NCI-H524 treated with DMSO at 0.1 percent for 48 hours (cell line): ENCODE measurements at places on chromosomes 5 and 9.

- no peak for DNase-seq
Observed at GRCh38 chr5:108801776-108802175, 54.1 kb downstream of the FER start.

DNA sequence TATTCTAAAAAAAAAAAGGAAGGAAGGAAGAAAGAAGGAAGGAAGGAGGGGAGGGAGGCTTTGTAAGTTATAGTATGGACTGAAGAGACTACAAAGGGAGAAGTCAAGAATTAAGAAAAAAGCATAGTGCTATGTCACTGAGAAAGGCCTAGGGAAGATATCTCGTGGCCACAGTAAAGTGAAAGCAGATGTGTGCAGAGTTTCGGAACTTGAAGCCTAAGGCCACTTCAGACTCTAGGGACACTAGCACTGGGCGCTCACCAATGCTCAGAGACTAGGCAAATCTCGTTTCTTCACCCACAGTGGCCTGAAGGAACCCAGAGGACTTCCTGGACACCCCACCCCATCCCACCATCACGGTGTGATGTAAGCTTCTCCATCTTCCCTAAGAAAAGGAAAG lies 181.4 kb upstream of the TRPM3 start:
- DNase-seq = no peak

DNA sequence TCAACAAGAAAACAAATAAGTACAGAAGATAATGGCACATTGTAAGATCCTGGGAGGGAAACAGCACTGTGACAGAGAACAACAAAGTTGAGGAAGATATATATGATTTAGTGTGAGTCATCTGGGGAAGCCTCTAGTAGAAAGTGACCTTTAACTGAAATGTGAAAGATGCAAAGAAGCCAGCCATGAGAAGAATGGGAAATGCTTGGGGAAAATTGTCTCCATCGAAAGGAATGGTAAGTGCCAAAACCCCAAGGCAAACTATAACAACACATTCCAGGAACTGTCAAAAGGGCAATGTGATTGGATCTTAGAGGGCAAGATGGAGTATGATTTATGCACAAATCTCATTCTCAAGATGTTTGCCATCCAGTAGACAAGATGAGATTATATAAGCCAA lies 537.8 kb upstream of the BRINP1 start:
- DNase-seq = no peak

DNA sequence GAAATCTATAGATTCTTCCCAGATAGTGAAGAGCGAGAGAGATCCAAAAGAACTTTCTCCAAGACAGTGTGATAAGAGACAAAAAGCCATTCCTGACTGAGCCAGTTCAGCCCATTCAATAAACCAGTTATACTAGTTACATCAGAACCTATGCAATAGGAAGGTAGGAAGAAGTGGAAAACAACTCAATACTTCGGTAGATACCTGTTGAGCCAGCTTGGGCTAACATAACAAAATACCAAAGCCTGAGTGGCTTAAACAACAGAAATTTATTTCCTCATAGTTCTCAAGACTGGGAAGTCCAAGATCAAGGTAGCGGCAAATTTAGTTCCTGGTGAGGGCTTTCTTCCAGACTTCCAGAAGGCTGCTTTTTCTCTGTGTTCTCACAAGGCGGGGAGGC lies 214.5 kb upstream of the GRAMD2B start:
- DNase-seq = no peak

DNA sequence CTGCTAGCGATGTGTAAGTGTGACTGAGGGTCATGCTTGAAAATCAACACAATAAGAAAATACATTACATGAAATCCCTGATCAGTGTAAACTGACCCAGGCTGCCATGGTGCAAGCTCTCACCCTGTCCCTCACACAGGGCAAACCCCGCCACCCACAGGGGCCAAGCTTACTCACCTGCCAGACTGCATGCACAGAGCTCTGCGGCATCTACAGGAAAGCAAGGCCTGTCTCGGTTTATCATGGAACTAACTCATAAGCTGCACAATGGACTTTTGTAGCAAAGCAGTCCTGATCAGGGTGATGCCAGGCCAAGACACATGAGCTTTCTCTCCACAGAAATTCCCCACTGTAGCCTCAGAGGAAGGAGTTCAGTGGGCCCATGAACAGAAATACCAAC lies 9.7 kb downstream of the IPPK start:
- no peak for DNase-seq

DNA sequence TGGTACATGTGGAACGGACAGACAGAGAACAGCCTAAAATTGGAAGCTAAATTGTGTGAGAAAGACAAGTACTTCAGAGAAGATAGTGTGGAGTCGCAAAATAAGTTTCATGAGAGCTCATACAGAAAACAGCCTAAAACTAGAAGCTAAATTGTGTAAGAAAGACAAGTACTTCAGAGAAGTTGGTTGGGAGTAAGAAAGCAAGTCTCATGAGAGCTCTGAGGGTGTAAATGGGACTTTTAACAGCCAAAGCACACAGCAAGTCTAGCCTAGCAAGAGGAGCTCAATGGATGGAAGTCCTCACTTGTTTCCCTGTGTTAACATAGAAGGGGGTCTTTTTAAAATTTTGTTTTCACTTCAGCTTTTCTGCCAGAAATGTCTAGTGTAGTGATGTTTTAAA lies 93.1 kb downstream of the STK32A start:
- DNase-seq = no peak

DNA sequence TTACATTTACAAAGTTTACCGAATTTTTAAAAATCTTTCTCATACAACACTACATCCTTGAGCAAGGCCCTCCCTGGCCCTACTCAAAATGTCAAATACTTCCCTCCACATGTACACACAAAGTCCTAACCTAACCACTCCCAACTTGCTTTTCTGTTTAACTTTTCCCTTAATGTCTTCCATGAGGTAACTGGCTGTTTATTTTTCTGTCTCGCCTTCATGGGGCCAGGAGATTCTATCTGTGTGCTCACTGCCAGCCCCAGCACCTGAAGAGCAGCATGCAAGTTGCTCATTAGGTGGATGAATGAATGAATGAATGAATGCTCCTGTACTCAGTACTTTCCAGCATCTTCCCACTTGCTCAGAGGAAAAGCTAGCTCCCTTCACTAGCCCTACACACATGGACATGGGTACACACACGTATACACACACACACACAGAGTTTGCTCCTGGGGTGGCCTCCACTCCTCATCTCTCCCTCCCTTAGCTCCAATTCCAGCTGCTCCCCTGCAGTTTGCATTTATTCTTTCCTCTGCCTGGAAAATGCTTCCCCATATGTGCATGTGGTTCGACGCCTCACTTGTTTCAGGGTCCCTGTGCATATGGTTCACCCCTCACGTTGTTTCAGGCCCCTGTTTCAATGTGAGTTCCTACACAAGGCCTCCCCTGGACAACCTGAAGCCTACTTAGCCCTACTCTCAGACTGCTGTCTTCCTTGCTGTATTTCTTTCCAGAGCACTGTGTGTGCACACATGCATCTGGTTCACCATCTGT lies 165.2 kb downstream of the ROR2 start:
- DNase-seq = no peak

DNA sequence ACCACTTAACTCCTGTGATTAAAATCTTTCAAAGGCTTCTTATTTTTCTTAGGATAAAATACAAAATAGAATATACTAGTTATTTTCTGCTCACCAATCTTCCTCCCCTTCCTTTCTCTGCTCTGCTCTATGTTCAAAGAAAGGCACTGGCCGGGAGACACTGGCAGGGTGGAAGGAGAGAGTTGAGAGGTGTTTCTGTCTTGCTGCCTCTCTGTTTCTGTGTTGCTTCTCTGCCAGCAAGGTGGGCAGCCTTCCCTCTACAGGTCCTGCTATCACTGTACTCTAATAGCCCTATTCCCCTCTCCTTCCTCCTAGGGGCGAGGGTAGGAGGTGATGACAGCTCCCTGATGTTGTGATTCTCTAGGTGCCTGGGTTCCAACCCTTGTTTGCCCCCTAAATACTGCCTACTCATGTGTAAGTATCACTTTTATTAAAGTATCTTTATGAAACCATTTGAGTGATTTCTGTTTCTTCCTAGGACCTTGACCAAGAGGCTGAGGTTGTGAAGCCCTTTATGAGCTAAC lies 515.1 kb downstream of the TLE4 start:
- DNase-seq = no peak

DNA sequence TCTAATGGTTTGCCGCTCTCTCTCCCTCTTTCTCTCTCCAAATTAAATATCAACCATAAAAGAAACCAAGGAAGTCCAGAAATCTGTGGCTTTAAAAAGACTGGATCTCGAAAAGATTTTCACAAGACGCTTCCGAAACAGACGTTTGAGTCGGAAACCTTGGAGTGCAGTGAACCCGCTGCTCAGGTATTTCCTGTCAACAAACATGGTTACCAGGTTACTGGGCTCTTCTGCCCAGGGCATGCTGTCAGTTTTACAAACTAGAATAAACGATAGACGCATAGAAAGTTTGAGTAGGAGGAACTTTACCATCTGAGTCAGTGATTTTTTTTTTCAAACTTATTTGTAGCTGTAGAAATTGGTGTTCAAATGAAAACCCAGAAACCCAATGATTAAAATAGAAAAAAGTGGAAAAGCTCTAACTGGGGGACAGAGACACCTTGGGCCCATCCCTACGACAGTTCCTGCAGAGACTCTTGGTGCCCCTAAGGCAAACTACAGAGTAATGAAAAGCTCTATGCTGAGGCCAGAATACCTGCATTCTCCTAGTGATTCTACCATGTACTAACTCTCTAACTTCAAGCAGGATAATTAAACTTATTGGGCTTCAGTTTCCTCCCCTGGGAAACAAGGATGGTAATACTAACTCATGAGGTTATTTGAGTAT lies 90.0 kb downstream of the DOCK8 start:
- no peak for DNase-seq

- DNase-seq = no peak
Observed at GRCh38 chr5:72248410-72248981, 71.5 kb downstream of the MRPS27 start.

DNA sequence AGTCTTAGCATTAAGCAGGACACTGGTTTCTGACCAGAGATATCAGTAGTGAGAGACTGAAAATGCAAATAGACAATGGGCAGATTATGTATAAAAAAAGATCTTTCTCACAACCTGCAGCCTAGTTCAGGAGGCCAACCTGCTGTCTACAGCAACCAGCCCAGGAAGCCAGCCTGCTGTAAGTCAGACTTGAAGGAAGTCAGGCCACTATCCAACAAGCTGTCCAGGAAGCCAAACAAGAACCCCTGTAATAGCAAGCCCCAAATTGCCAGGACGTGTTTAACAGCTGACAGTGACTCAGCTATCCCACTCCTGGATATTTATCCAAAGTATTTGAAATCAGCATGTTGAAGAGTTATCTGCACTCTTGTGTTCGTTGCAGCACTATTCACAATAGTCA lies 121.8 kb upstream of the SPIN1 start:
- no peak for DNase-seq

DNA sequence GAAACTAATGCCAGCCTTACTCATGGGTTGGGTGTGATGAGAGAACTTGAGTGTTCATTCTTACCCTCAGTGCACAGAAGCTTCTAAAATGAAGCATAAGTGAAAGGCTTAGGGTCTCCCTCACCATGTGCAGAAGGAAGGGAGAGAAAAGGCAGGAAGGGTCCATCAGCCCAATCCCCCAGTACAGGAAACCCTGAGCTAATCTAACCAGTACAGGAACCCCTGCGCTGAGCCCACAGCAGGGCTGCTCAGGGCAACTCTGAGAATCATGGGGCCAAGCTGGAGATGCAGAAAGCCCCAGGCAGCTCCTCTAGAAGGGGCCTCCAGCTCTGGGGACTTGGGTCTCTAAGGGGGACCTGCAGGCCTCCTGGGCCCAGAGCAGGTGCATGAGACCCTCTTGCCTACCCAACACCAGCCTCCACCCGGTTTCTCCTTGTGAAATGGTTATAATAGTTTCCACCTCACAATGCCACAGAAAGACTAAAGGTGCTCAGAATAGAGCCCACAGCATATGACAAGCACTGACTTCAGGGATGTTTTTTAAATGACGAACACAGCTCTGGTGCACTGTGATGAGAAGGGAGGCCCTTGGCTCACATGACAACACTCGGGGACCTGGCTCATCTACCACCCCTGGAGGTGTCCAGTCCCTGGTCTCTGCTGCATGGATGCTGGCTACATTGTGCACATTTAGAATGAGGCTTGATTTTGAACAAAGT lies 190.1 kb downstream of the ACTL7B start:
- no peak for DNase-seq

DNA sequence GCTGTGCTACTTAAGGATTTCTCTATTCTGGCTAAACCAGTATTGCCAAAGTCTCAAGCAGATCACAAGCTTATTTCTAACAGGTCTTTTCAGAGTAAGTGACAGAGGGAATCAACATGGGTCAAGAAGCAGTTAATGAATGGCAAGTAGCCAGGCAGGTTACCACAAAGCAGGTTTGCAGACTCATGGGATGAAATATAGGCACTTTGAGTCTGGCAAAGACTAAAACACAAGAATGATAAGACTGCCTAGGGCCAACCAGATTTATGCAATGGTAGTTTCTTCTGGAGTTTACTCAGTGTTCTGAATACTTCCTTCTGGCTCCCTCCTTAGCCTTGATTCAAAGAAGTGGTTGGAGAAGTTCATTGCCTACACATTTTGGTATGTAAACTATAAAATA lies 3.6 kb downstream of the HMGCS1 start:
- no peak for DNase-seq

DNA sequence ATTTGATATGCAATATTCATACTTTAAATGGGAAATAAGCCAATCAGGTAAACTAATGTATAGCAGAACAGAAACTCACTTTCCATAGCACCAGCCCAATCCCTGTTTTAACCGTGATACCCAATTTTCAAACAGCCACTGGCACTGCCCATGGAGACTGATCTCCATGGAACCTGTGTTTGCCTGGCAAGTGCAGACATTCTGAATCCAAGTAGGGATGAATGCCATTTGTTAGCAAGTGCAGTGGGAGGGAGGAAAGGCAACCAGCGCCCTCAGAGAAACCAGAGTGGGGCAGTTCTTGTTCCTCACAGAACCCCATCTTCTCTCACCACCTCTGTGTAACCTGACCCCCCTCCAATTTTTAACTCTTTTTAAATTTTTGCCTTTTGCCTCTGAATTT lies 229.1 kb downstream of the CTNND2 start:
- no peak for DNase-seq

DNA sequence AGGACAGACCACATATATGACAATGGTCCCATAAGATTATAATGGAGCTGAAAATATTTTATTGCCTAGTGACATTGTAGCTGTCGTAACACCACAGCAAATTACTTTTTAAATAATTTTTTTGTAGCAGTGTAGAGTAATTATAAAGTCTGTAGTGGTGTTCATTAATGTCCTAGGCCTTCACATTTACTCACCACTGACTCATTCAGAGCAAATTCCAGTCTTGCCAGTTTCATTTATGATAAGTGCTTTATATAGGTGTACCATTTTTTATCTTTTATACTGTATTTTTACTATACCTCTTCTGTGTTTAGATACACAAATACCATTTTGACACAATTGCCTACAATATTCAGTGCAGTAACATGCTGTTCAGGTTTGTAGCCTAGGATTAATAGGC lies 67.6 kb downstream of the TLE4 start:
- no peak for DNase-seq

DNA sequence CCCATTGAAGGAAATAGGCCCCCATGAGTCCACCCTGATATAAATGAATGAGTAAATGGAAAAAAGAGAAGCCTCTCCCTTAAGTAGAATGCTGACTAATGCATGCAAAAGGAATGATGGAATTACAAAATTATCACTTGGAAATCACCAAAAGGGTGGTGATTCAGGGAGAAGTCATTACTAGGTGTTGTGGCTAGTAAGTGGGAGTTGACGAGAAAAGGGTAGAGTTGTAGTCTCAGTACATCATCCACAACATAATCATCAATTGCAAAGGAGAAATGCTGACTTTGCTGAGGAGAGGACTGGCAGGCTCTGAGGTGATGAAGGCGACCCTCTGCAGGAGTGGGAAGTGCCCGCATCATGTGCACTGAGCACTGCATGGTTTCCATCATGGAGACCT lies 201.5 kb upstream of the S1PR3 start:
- no peak for DNase-seq
